ENCODE measurements at places on chromosomes 4 and X. TPM values are rescaled to one million over a fixed set of nuclear protein-coding genes. Genes with fewer than 3 reads are reported as not detected.

Gene SLC9B1
- total RNA-seq = not detected

DNA sequence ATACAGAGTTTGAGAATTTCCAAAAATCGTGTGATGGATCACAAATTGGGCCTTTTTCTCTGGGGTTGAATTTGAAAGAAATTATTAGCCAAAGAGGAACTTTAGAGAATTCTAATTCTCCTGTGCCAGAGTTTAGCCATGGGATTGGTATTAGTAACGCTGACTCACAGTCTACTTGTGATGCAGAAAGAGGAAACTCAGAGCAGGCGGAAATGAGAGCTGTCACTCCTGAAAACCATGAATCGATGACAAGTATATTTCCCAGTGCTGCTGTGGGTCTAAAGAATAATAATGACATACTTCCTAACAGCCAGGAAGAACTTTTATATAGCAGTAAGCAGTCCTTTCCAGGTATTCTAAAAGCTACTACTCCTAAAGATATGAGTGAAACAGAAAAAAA lies 64.9 kb downstream of the N4BP2 start:
- peak; percentile 52 for DNase-seq

DNA sequence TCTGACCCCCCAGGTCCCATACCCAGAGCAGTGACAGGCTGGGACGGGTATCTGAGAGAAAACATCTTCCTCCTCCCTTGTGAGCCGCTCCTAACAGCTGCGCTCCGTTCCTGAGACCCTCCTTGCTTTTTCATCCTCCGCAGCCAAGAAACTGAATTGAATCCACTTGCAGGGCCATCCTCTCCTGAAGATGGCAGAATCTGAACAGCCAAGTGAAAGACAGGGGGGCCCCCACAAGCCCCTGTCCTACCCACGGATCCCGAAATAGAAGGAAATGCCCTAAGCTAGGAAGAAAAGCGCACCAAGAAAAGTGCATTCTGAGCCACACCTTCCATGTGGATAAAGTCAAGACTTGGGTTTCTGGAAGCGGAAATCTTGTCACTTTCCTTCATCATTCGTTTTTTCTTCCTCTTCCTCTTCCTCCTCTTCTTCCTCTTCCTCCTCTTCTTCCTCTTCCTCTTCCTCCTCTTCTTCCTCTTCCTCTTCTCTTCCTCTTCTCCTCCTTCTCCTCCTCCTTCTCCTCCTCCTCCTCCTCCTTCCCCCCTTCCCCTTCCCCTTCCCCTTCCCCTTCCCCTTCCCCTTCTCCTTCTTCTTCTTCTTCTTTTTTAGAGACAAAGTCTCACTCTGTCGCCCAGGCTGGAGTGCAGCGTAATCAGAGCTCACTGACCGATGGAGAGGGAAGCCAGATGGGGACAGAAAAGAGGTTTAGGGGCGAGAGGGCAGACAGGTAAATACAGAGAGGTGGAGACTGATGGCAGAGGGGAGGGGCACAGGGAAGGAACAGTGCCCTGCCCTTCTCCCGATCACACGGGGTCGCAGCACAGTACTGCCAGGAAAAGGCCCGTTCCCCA lies 86.0 kb upstream of the WWC2 start:
- no peak for DNase-seq

DNA sequence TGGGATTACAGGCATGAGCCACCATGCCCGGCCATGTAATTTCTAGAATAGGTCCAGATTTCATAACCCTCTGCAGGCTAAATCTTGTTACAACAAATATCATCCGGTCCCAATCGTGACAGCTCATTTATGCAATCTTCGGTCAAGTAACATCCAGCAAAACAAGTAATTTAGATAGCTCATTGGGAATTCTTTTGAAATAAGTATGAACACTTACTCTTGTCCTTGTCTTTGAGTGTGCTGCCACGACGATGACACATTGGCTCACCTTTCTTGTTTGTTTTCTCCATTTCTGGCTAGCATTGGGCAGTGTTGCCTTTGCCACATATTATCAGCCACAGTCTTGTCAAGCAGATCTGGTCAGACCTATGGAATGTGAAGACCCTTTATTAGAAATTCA lies 92.0 kb downstream of the PHEX start:
- peak; percentile 44 for DNase-seq

Gene GPRASP2
- 27.3 TPM for total RNA-seq

Gene ZBTB33
- total RNA-seq = 3.4 TPM

GRCh38 chrX:102659790-102660757 lies 8.8 kb downstream of the GPRASP1 start:
- peak; percentile 73 for DNase-seq

Gene BMP3
- not detected for total RNA-seq

GRCh38 chr4:84623661-84624060 lies 40.7 kb downstream of the CDS1 start:
- DNase-seq = no peak

DNA sequence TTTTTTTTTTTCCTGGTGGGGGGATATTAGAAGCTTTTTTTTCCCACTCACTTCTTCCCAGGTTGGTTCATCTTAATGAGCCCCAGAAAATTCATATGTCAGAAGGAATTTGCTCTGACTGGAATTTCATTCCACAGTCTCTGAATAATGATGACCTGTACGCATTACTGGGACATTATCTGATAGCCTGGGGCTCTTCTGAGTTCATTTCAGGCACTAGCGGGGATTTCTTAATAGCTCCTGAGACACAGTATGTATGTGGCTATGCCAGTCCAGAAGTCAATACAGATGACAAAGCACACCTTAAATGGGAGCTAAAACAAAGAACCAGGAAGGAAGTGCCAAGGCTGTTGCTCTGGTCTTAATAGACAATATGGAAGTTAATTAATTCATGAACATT lies 295.2 kb upstream of the IGFBP7 start:
- peak; percentile 1 for DNase-seq

Gene CRLF2
- total RNA-seq = not detected
